H9 (cell line): ENCODE measurements at places on chromosomes 6 and 20. TPM values are rescaled to one million over a fixed set of nuclear protein-coding genes. Genes with fewer than 3 reads are reported as not detected.

- no peak for DNase-seq
These were observed 11.7 kb upstream of the PRIM2 start for GRCh38 chr6:57305761-57306160.

FAM83B gene
- total RNA-seq: 5.2 and 5.7 TPM in 2 replicates

GRCh38 chr6:54846857-54847674 is 495 bp downstream of the FAM83B start:
- peak; percentile 45 for DNase-seq

- no peak for DNase-seq
These were observed 39.2 kb upstream of the HDDC2 start for GRCh38 chr6:125340991-125341390.

- DNase-seq: no peak
These were observed 363.2 kb upstream of the FLRT3 start for GRCh38 chr20:14700639-14700960.

DNA sequence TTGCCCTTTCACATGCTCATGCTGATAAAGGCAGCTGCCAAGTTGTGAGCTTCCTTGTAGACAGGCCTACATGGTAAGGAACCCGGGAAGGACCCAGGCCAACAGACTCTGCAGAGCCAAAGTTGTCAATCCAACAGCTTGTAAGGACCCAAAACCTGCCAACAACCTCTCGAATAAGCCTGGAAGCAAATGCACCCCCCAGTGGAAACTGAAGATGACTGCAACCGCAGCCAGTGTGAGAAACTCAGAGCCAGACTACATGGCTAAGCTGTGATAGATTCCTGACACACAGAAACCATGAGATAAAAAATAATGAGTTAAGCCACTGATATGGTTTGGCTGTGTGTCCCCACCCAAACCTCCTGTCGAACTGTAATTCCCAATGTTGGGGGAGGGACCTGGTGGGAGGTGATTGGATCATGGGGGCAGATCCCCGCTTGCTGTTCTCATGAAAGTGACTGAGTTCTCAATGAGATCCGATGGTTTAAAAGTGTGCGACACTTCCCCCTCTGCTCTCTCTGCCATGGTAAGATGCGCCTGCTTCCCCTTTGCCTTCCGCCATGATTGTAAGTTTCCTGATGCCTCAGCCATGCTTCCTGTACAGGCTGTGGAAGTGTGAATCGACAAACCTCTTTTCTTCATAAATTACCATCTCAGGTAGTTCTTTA is 18.8 kb upstream of the CLPSL2 start:
- peak; percentile 80 for DNase-seq
